Mammary epithelial cell (primary cell): ENCODE measurements at places on chromosomes 11 and 22. TPM values are rescaled to one million over a fixed set of nuclear protein-coding genes. Genes with fewer than 3 reads are reported as not detected.
A peak's percentile ranks its signal among the peaks of the same experiment; 100 is the strongest.

GRCh38 chr11:66068154-66068821, 1.8 kb upstream of the PACS1 start:
- peak; percentile 39 for DNase-seq

GRCh38 chr11:9047964-9048523, 43.4 kb downstream of the SCUBE2 start:
- no peak for DNase-seq

DNA sequence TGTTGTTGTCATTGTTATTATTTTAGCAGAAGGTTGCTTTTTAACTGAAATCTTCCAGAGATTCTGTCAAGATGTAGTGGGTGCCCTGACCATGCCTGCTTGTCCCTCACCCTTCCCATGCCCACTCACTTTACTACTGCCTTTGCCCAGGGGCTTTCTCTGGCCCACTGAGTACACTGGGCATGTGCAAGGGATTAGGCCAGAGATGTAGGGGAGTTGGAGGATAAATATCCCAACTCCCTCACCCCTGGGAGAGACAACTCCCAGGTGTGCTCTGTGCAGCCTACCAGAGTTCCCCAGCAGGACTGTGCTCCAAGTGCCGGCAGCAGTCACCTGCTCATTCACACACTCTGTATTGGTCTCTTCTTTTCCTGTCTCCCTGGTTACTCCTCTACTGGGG, 559.1 kb downstream of the MIAT start:
- no peak for DNase-seq

DNA sequence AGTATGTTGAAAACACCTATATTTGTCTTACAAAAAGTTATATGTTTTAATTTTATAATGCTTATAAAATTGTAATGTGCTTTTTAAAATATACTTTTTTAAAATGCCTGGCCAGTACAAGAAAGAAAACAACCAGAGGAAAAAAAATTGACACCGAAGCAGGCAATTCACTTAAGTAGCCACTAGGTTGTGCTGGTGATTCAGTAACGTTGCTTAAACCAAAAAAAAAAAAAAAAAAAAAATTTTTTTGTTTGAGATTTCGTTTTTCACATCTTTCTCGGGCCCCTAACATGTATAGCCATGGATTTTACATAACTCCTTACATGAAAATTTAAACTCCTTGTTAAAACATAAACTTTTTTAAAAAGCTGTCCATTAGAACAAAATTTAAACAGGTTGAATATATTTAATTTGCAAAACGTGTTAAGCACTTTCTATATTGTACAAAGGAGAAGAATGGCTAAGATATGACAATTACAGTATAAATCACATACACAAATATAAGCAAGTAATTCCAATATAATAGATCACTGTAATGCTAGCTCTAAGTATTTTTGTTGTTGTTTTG, 9.2 kb downstream of the OR8B4 start:
- no peak for DNase-seq

Gene PGA4
- total RNA-seq, result not detected in 2 replicates

Gene NLRP14
- 0.33 TPM for total RNA-seq
